ENCODE measurements at places on chromosomes 4 and X. TPM values are rescaled to one million over a fixed set of nuclear protein-coding genes. Genes with fewer than 3 reads are reported as not detected.

Gene APLN
- polyA plus RNA-seq, result 4.8 TPM

Gene DYNLT3
- polyA plus RNA-seq, result 38.5 TPM

Gene CC2D2A
- 40.6 TPM for polyA plus RNA-seq

Gene PCDH11X
- 0.96 TPM for polyA plus RNA-seq

Gene IRS4
- polyA plus RNA-seq, result 0.78 TPM

Gene SYP
- polyA plus RNA-seq, result 3.1 TPM

Gene FRG1
- 47.1 TPM for polyA plus RNA-seq

Gene IL21
- polyA plus RNA-seq, result not detected

Gene ZNF81
- polyA plus RNA-seq, result 7.1 TPM

Gene CT47A1
- not detected for polyA plus RNA-seq

Gene CLTRN
- polyA plus RNA-seq, result 1.9 TPM

Gene SRPK3
- polyA plus RNA-seq, result 0.63 TPM

Gene KDR
- 66.3 TPM for polyA plus RNA-seq

Gene XPNPEP2
- 5.9 TPM for polyA plus RNA-seq

Gene VCX3B
- polyA plus RNA-seq, result 0.69 TPM

Gene NPY1R
- polyA plus RNA-seq, result 0.26 TPM

Gene ADH1C
- polyA plus RNA-seq, result 21.1 TPM

Gene GABRA4
- polyA plus RNA-seq, result not detected

Gene DCAF8L2
- not detected for polyA plus RNA-seq

Gene NDST3
- polyA plus RNA-seq, result 1.6 TPM

Gene IGSF1
- polyA plus RNA-seq, result 13.7 TPM

Gene NWD2
- polyA plus RNA-seq, result 0.03 TPM

Gene SASH3
- 3.4 TPM for polyA plus RNA-seq

Gene MSX1
- polyA plus RNA-seq, result 2.2 TPM

Gene FNIP2
- 29.0 TPM for polyA plus RNA-seq

Gene PAGE4
- 0.55 TPM for polyA plus RNA-seq
